ENCODE measurements at places on chromosomes 16 and 17.

- DNase-seq = peak; percentile 76
These were observed 19.8 kb downstream of the COX4I1 start for GRCh38 chr16:85819245-85819644.

GRCh38 chr16:55003916-55004315, 73.3 kb downstream of the IRX5 start:
- no peak for DNase-seq

- DNase-seq = no peak
These were observed 22.2 kb upstream of the MAP3K14 start for GRCh38 chr17:45338996-45339535.

GRCh38 chr16:17342031-17342430, 128.7 kb downstream of the XYLT1 start:
- DNase-seq = no peak

DNA sequence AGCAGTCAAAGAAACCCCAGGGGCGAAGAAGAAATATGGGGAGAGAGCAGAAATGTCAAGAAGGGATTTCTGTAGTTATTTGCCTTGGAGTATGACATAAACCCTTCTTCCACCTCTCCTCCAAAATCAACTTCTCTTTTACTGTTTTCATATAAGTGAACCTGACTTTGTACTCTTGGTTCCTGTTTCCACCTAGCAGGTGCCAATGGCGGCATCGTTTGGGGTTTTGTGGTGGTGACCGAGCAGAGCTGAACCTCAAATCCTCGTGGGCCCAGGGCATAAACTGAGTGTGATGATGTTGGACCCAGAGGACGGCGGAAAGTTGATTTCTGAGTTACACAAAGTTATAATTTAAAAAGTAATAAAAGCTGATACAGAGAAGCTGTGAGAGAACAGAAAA, 39.6 kb upstream of the PSMD7 start:
- DNase-seq = no peak

DNA sequence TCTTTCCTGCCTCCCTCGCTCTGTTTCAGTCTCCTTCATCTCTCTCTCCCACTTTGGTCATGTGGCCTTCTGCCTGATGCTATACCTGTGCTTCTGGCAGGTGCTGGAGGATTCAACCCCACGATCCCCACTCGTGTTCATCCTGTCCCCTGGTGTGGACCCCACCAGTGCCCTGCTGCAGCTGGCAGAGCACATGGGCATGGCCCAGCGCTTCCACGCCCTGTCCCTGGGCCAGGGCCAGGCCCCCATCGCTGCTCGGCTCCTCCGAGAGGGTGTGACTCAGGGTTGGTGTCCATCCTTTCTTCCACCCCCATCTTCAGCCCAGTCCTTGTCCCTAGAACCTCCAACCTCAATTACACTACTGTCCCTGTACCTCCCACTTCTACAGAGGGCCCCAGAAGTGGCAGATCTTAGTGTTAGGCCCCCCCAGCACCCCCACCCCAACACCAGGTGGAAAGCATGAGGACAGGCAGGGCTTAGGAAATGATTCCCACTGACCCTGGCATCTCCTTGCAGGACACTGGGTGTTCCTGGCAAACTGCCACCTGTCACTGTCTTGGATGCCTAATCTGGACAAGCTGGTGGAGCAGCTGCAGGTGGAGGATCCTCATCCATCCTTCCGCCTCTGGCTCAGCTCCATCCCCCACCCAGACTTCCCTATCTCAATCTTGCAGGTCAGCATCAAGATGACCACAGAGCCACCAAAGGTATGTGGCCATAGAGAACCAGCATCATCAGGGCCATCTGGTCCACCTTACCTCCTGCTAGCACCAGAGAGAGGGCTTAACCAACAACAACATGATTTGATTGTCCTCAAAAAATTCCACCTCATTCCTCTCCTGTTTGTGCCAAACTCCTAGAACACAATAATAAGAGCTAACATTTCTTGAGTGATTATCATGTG, 9.7 kb upstream of the KDM6B start:
- no peak for DNase-seq

DNA sequence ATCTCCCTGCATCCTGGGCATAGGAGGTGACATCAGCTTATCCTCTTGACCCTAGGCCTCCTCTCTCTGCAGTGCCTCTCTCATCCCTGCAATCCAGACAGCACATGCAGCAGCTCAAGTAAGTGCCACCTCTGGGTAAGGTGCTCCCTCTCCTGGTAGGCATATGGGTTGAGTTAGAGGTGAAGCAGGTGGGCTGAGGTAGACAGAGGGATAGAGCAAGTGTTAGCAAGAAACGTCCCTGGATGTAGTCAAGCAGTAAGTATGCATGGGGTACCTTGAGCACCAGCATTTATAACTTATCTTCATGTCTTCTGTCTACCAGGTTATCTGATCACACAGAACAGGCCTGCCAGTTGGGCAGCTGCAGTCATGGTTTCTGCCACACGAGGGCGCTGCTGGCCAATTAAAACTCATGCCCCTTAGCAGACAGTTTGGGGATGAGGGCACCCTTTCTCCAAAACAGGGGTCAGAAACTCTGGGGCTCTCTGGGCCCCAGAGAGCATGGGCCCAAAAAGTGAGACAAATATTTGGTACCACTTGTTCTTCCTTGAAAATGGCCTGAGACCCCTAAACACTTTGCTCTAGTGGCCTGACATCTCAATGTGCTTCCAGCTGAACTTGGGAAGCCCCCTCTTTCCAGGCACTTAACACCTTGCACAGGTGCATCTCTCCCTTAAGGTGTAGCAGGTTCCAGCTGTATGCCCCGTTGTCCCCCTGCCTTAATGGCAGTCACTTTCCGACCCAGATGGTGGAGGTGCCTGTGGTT, 59.8 kb downstream of the NEUROD2 start:
- peak; percentile 76 for DNase-seq

DNA sequence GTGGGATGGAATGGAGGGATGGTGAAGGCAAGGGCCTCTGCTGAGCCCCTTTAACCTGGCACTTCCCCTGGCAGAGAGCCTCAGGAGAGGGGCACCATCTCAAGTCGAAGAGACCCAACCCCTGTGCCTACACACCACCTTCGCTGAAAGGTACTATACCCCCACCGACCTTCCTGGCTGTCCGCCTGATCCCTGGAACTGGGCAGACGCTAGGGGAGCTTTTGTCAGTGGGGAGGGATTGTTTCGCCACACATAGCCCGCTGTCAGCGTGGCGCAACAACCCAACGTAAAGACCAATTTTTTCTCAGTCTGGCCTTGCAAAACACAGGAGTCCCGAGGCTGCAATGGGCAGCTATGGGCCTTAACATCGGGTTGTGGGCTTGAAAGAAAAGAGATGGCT, 3.1 kb downstream of the PPP1R1B start:
- DNase-seq = no peak

GRCh38 chr17:9195411-9195810, 174.1 kb downstream of the NTN1 start:
- no peak for DNase-seq

DNA sequence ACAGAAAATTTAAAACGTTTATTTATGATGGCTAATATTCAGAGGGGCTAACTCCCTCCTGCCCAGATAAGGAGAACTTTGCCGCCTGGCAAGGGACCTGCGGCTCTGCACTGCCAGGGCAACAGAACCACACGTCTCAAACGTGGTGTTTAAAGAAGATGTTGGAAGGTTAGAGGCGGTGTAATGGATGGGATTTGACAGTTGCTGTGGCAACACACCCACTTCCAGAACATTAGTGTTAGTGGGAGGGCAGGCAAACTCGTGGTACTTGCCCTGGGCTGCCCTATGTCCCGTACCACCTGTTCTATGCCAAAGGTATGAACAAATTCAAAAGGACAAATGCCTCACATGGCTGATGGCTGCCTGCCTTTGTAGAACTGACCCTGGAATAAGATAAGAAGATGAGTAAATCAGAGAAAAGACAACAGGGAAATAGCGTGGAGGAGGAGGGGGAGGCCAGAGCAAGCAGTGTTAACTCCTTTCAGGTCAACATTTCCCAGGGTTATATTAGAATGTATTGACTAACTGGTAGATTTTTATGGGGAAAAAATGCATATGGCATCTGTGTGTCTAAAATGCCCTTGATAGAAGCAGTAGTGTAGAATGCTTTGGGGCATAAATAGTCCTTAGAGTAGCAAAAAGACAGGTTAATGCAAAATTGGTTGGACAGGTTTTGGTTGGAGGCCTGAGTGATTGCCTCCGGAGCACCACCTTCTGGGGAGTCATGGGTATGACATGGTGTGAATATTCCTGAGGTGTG, 30.8 kb downstream of the HLF start:
- DNase-seq = peak; percentile 62

GRCh38 chr16:85317704-85318103, 205.4 kb upstream of the CIBAR2 start:
- no peak for DNase-seq

- peak; percentile 92 for DNase-seq
These were observed at the start of gene GLIS2 for GRCh38 chr16:4315186-4316107. TSS of gene GLIS2 (plus strand) at chr16:4316067. CDS start at chr16:4332281, 16,214 bp downstream.

GRCh38 chr16:30458561-30459394, 13.1 kb upstream of the SEPHS2 start:
- peak; percentile 49 for DNase-seq

- DNase-seq = no peak
These were observed 7.4 kb downstream of the PNPO start for GRCh38 chr17:47948706-47949196.

GRCh38 chr17:55089256-55089655, 120.7 kb downstream of the STXBP4 start:
- no peak for DNase-seq

DNA sequence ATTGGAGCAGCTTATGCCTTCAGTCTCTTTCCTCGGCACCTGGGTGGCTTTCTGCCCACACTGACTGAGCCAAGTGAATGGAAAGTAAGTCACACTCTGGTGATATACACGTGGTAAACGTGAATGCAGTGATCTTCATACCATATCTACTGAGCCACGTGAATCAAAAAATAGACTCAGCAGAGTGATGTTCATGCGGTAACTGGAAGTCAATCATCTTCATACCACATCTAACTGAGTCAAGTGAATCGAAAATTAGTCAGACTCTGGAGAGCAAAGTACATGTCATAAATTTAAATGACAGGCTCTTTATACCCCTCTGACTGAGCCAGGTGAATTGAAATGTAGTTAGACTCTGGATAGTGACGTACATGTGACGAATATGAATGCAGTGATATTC, 47.1 kb upstream of the ARL4D start:
- DNase-seq = no peak

DNA sequence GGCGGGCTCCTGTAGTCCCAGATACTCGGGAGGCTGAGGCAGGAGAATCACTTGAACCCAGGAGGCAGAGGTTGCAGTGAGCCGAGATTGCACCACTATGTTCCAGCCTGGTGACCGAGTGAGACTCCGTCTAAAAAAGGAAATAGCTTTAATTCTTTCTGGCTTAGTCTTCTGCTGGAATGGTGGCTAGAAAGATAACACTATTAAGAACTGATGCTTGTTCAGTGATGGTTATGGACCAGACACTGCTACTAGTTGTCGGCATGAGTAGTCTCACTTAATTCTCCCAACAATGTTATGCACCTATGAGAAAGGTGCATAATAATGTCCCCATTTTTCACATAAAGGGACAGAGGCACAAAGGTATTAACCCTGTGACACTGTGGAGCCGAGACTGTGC, 188.7 kb downstream of the HS3ST3A1 start:
- DNase-seq = no peak

GRCh38 chr16:64094992-64095634, 1026.8 kb downstream of the CDH11 start:
- no peak for DNase-seq

GRCh38 chr17:30323262-30323894, 10.5 kb downstream of the TMIGD1 start:
- DNase-seq = peak; percentile 22

- no peak for DNase-seq
These were observed 125.6 kb downstream of the KCNJ18 start for GRCh38 chr17:21817791-21818364.

DNA sequence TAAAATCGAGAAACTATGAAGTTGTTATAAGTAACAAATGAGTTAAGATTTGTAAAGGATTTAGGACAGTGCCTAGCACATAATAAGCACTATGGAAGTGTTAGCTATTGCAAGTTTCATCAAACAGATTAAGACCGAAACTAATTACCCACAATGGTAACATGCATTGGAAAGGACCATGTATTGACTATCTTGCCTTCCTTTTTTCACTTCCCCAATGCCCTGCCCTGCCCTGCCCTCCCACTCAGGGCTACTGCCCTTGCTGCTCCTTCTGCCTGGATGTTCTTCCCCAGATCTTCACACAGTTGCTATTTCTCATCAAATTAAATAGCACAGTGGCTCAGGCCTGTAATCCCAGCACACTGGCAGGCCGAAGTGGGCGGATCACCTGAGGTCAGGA, 202.1 kb upstream of the PSMD7 start:
- DNase-seq = no peak

All from femur (tissue), 1 donor.